Vagina (tissue), 2 donors: ENCODE measurements at places on chromosomes 3 and 15.

DNA sequence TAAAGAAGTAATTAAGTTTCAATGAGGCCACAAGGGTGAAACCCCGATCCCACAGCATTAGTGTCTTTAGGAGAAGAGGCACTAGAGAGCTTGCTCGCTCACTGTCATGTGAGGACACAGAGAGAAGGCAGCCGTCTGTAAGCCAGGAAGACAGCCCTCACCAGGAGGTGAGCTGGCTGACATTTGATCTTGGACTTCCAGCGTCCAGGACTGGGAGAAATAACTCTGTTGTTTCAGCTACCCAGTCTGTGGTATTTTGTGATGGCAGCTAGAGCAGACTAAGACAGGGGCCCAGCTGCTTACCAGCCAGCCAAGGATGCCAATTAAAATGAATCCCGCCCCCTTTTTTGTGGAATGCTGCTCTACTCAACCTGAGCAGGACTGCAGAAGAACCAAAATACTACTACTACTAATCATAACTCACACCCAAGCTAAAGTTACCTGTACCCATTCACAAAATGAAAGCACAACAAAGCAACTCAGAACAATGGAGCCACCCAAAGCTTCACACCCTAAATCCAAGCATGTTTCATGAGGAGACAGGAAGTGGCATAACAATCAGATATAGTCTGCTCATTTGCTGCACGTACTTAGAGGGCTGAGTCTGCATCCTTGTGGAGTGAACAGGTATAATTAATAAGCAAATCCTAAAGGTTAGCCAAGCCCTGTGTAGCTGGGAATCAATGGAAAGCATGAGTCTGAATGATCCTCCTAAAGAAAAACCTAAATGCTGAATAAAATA is 35.6 kb upstream of the RHCG start:
- DNase-seq = no peak

GRCh38 chr3:21839176-21839575 is 88.2 kb upstream of the ZNF385D start:
- DNase-seq = no peak

DNA sequence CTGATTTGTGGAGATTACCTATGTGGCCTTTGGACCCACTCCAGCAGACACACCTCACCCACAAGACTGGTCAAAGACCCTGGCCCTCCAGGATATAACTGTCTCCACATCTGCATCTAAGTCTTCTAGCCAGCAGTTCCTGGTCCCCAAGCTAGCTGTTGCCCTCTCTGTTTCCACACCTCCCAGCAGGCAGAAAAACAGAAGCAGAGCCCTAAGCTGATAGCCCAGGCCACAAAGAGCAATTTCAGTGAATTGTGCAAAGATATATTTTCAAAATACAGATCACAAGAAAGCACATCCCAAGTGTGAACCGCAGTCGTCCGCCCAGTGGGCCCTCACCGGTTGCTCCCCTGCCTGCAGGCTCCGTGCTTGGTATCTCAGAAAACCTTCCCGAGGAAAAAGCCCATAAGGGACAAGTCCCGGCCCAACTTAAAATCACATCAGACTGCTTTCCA is 2.6 kb downstream of the TNIK start:
- no peak for DNase-seq

DNA sequence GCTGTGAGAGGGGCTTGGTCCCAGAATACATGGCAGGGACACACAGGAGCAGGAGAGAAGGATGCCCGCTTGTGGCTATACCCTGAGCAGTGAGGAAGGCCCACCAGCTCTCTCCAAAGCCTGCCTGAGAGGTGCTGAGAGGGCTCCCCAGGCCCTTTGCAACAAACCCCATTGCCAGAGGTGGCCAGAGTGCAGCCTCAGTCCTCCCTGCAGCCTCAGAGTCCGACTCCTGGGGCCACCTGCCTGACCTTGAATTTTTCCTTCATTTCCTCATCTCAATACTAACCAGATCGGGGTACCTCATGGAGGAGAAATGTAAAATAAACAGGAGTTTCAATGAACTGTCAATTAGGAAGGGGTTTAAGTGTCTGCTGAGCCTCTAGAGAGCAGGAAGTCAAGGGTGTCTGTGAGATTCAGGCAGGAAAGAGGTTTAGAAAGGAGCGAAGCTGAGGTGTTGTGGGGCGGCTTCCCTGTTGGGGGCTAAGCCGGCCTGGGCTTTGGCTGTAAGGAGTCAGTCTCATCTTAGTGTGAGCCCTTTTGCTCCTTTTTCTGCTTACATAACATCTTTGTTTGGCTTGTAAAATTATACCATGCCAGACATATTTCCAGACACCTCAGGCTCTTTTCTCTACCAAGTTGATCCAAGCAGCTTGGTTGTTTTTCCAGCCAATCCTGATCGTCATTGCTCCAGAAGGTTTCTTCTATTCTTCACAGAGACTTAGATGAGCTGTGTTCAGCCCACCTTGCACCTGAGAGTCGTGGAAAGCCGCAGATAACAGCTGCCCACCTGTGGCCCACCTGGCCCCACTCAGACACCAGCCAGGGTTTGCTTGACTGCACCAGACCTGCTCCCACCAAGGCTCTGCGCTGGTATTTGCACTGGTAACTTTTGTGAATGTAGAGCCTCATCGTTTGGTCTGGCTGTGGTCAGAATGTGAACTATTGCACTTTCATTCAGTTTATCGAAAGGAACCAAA is 36.7 kb downstream of the CMTM7 start:
- DNase-seq = peak; percentile 79

- no peak for DNase-seq
Observed at GRCh38 chr3:165532851-165533250, 304.4 kb downstream of the BCHE start.

DNA sequence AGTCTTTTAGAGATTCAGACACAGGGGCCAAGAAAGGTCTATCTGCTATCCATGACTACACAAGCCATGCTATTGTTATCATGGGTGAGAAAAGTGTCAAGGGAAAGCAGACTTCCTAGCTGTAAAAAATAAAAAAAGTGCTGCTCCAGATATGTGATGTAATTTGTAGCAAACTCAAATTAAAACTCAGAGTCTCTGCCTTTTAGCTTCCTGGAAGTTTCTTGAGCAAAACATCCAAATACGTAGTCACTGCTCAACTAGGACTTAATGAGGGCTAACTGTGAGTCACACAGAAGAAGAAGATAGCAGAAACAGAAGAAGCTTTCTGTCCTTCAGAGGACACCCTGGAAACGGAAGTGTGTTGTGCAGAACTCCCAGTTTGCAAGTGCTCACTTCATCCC is 393.4 kb upstream of the NR2F2 start:
- no peak for DNase-seq

DNA sequence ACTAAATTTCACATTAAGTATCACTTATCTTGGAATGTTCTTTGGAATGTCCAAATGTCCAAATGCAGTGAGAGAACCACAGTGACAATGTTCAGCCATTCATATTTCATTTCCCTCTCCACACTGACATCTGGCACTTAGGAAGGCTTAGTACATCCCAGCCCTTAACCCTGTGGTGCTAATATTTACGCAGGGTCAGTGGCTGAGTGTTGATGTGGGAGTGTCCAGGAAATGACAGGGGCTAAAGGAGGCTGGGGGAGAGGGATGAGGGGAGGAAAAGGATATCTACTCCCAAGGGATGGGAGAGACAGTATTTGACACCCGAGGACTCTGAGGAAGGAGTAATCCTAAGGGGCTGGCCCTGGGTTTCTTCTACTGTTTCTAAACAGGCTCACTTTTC is 14.1 kb upstream of the CCR4 start:
- no peak for DNase-seq

GRCh38 chr15:29677871-29678461 is 144.3 kb downstream of the TJP1 start:
- peak; percentile 79 for DNase-seq

- no peak for DNase-seq
Observed at GRCh38 chr3:178223876-178224275, 312.4 kb upstream of the KCNMB2 start.

GRCh38 chr3:53156368-53156834 is 4.6 kb upstream of the PRKCD start:
- DNase-seq = no peak

- no peak for DNase-seq
Observed at GRCh38 chr15:90071220-90071807, 31.0 kb downstream of the IDH2 start.

GRCh38 chr3:139718415-139718814 is 40.6 kb upstream of the NMNAT3 start:
- no peak for DNase-seq

DNA sequence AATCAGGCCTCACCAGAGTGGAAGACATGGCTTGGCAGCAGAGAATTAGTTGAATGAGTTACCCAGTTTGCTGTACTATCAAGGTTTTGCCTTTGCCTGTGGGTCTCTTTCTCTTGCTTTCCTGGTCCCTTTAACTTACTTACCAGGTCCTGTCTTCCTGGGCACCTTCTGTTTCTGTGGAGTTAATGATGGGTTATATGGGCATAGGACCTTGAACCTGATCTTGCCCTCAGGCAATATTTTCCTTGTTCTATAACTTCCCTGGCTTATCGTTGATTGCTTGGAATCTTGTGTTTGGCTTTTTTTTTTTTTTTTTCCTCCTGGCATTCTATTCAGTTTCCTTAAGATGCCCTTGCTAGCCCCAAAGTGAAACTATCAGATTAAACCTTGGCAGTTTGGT is 106.8 kb downstream of the HHLA2 start:
- DNase-seq = no peak

DNA sequence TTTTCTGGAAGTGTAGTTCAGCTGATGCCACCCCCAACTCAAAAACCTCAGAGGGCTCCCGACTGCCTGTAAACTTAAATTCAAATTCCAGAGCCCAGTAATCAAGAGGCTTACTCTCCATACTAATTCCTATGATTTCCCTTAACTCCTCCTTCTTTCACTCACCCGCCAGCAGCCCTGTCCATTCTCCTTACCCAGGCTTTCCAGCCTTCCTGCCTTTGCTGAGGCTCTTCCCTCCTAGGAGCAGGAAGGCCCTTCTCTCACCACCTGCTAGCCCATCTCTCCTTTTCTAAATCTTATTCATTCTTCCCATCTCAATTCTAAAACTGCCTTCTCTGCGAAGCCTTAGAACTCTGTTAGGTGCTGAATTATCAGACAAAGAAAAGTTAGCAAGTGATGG is 30.4 kb downstream of the RORA start:
- DNase-seq = no peak

DNA sequence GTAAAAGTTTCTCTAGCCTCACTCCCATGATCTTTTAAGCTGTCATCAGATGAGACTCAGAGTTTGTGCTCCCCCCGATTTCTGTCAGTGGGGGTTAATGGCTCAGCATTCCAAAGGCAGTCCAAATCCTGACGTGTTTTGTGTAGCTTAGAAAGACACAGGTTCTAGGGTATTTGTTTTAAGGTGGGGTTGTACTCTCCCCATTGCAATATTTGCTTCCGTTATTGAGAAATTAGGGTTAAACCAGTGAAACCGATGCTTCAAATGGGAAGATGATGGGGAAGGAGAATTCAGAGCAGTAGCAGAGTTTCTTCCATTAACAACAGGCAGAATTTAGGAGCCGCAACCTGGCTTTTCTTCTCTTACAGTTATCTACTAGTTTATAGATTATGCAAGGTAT is 3.4 kb downstream of the PIGB start:
- no peak for DNase-seq

DNA sequence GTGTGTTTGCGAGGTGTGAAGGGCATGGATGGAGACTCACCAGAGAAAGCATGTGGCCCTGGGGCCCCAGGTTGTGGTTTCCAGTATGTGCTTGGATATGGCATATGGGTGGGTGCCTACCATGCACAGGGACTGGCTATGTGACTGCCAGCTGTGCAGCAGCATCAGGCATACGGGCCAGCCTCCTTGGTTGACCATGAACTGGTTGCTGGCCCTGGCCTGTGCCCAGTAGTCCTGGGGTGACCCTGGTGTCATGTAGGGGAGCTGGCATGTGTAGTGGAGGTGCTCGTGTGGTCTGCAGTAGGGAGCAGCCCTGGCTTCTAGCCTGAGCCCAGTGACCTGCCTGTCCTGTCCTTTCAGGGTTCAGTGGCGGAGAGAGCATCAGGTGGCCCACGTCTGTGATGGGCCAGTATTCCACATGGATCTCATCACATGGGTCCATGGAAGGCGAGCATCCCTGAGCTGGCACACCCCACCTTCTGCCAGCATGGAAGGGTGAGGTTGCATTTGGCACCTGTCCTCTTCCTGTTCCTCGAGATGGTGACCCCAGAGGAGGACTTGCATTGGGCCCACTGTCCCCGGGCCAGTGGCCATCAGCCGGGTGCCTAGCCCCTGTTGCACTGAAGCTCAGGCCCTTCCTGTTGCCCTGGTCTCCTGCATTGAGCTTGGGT is 228.9 kb downstream of the SNRPN start:
- DNase-seq = peak; percentile 71

- no peak for DNase-seq
Observed at GRCh38 chr15:36449662-36450145, 129.7 kb upstream of the CDIN1 start.

- no peak for DNase-seq
Observed at GRCh38 chr3:87173776-87174175, 53.3 kb upstream of the CHMP2B start.
